ENCODE measurements at places on chromosomes 11 and 22.
A peak's percentile ranks its signal among the peaks of the same experiment; 100 is the strongest.

- no peak for DNase-seq
Observed at GRCh38 chr11:12382451-12382850, 5.1 kb downstream of the PARVA start.

DNA sequence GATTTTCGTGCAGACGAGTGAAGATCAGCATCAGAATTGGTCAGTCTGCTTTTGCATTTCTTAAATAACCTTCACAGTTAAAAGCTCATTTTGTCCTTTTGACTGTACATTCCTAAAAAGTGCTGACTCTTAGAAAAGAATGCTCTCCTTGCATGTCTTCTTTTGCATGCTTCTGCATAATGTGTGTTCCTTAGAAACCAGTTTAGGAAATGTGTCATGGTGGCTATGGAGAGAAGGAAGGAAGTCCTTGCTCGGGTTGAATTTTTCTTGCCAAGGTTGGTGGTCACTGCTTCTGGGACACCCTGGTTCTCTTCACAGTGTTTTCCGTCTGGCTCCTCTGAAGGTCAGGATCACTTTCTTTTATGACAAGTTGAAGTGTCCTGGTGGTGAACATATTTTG is 6.8 kb downstream of the AP2A2 start:
- DNase-seq = no peak

DNA sequence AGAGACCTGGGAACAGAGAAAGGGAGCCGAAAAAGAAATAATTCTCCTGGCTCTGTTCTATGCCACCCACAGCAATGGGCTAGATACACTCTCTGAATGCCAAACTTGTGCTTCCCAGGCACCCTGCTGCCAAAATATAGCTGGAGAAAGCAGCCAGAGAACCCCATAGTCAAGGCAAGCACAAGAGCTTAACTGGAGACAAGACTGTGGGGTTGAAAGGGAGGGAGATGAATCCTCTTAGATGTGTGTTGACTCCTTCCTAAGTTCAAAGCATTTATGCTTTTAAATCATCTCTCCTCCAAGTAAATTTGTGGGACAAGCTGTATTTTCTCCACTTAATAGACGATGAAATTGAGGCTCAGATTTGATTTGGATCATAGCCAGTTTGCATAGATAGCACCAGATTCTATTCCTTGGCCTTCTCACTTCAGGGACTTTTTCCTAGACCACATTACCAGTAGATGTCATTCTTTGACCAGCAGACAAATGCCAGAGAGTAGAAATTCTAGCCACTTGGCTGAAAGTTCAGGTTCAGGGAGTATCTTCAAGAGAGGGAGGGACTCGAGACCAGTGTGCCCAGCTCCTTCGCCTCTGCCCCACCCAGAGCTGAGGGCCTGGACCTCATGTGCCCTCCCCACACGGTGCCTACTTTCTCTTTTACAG is 16.5 kb upstream of the ETS1 start:
- DNase-seq = peak; percentile 8

DNA sequence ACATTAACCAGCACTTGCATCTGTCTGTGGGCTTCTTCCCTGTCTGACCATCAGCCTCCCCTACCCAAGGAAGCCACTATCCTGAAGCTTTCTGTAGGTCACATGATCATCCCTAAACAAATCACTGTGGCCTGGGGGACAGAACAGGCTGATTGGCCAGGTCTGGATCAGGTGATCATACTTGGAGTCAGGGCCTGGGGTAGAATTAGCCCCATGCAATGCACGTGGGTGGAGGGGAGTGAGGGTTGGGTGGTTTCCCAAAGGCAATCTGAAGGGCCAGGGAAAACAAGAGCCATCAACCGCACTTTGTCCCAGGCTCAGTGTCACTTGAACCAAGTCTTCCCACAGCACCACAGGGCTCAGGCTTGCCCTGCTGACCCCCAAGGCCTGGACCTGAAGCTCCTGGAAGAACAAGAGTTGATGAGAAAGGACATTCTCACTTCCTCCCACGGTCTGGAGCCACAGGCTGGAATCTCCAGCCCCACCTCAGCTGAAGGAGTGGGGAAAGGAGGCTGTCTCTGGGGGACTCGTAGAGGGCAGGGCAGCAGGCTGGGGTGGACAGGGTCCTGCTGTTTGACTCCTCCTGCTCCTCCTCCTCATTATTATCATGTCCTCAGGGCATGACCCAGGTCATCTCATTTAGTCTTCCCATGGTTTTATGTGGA is 31.5 kb upstream of the TSPAN18 start:
- no peak for DNase-seq

DNA sequence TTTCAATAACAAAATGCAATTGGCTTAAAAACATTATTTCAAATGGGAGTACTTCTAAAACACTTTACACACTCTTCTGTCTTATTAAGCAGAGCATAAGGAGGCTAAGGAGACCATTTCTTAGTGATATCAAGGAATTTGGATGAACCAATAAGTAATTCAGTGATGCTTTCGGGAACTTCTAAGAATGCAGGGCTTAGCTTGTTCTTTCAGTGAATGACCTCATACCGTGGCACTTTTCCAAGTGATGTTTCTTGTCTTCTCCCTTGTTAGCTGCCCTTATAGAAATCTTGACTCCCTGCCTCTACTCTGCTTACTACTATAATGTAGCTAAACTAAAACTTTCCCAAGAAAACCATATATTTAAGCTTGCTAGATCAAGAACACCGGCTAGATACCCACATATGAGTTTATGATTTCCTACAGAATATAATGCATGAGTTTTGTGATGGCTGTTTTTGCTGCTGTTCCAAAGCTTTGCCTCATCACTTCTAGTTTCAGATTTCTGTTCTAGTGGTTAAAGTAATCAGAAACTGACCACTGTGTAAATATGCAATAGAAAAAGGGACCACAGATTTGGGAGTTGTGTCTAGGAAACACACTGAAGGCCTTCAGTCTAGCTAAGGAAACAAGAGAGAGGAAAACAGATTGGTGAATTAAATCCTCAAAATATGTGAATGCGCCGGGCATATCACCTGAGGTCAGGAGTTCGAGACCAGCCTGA is 37.5 kb upstream of the STK33 start:
- DNase-seq = no peak

DNA sequence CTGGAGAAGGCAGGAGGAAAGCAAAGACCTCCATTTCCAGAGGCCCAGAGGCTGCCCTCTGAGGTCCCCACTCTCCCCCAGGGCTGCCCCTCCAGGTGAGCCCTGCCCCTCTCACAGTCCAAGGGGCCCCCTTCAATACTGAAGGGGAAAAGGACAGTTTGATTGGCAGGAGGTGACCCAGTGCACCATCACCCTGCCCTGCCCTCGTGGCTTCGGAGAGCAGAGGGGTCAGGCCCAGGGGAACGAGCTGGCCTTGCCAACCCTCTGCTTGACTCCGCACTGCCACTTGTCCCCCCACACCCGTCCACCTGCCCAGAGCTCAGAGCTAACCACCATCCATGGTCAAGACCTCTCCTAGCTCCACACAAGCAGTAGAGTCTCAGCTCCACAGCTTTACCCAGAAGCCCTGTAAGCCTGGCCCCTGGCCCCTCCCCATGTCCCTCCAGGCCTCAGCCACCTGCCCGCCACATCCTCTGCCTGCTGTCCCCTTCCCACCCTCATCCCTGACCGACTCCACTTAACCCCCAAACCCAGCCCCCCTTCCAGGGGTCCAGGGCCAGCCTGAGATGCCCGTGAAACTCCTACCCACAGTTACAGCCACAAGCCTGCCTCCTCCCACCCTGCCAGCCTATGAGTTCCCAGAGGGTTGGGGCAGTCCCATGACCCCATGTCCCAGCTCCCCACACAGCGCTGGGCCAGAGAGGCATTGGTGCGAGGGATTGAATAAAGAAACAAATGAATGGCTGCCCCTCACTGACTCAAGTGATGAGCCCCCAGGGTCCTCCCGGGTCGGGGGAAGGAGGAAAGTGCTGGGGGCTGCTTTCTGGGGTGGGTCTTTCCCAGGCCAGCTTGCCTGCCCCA is 10.8 kb downstream of the SLC22A12 start:
- no peak for DNase-seq

- no peak for DNase-seq
Observed at GRCh38 chr11:69463181-69463994, 18.1 kb upstream of the LINC01488 start.

- no peak for DNase-seq
Observed at GRCh38 chr22:46588279-46589140, 31.7 kb upstream of the GRAMD4 start.

- no peak for DNase-seq
Observed at GRCh38 chr11:74853223-74853622, 95.7 kb downstream of the XRRA1 start.

GRCh38 chr22:25404928-25405816 is 159.3 kb upstream of the GRK3 start:
- DNase-seq = peak; percentile 31

- no peak for DNase-seq
Observed at GRCh38 chr11:76745561-76746207, 37.5 kb upstream of the TSKU start.

GRCh38 chr11:83736684-83737083 is 450.5 kb upstream of the CCDC90B start:
- DNase-seq = no peak

GRCh38 chr11:64313491-64314145 is 3.7 kb downstream of the TRMT112 start:
- no peak for DNase-seq

GRCh38 chr11:27040302-27041115 is at the start of gene BBOX1:
Gene BBOX1, plus strand, starts transcription at chr11:27040815. Its CDS starts 14,616 bp downstream, at chr11:27055431.
- peak; percentile 56 for DNase-seq

DNA sequence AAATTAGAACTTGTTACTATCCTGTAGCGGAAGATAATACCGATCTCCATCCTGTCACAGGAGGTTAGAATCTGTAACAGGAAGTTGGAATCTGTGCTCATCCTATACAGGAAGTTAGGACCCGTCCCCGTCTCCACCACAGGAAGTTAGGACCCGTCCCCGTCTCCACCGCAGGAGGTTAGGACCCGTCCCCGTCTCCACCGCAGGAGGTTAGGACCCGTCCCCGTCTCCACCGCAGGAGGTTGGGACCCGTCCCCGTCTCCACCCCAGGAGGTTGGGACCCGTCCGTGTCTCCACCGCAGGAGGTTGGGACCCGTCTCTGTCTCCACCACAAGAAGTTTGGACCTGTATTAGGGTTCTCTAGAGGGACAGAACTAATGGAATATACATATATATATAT is 52.2 kb downstream of the FBLN1 start:
- no peak for DNase-seq

GRCh38 chr22:26065847-26066246 is 103.4 kb upstream of the SEZ6L start:
- no peak for DNase-seq

DNA sequence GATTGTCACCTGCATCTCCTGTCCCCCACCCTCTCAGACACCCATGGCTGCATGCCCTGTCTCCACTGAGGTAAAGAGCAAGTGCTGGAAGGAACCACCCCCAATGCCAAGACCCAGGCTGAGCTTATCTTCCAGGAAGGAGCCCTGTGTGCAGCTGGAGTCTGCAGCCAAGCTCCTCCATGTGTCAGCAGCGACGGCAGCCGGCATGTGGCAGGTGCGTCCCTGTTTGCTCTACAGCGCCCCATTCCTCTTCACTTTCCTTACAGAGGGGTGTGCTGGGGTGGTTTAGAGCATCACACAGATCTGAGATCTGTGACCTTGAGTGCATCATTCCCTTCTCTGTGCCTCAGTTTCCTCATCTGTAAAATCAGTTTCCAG is 7.7 kb upstream of the MN1 start:
- no peak for DNase-seq

GRCh38 chr11:32893343-32894148 is 935 bp downstream of the QSER1 start:
- peak; percentile 54 for DNase-seq

GRCh38 chr11:19107125-19107524 is 9.8 kb upstream of the ZDHHC13 start:
- DNase-seq = no peak

GRCh38 chr11:2302896-2303626 is 1.2 kb downstream of the TSPAN32 start:
- no peak for DNase-seq

DNA sequence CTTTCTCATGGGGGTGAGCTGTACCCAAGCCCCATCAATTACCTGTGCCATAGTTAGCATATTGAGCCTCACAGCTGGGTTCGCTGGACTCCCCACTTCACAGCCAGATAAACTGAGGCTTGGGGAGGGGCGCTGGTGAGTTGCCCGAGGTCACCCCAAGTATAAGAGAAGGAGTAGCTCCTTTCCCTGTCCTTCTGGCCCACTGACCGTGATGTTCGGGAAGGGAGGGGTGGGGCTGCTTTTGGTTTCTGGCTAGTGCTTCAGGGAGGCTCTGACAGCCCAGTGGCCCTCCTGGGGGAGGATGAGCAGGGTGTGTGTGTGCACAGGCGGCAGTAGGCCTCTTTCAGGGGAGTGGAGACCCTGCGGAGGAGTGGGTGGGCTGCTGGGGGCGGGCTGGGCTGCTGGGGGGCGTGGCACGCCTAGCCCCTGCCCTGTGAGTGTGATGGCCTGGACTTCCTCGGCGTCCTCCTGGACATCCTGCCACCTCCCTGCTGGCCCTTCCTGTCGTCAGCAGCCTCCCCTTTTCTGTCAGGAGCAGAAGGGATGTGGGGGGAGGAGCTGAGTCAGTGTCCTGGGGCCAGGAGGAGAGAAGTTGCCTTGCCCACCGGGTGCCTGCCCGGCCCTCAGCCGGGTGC is 50.3 kb downstream of the TRIOBP start:
- no peak for DNase-seq

- no peak for DNase-seq
Observed at GRCh38 chr11:25565846-25566245, 766.1 kb upstream of the ANO3 start.

DNA sequence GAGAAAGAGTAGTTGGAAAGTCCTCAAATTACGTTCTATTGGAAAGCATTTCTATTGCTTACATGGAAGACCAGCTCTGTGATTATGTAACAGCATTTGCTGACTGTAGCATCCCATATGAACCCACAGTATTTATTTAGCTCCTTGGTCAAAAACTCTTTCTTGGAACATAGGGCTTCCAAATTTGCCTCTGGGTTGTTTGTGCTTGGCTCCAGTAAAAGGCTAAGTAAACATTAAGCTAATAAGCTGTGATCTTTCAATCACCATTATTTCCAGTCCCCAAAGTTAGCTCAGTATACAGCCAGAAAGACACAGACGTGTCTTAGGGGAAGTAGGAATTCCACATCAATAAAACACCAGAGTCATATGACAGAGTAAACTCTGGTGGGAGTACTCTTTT is 668.8 kb downstream of the DLG2 start:
- no peak for DNase-seq

GRCh38 chr11:13010749-13011465 is 1.8 kb downstream of the RASSF10 start:
- DNase-seq = no peak

- no peak for DNase-seq
Observed at GRCh38 chr22:36923131-36923788, 9.8 kb downstream of the CSF2RB start.
